NCI-H510A treated with DMSO at 0.1 percent for 48 hours (cell line): ENCODE measurements at places on chromosomes 6 and 20.

DNA sequence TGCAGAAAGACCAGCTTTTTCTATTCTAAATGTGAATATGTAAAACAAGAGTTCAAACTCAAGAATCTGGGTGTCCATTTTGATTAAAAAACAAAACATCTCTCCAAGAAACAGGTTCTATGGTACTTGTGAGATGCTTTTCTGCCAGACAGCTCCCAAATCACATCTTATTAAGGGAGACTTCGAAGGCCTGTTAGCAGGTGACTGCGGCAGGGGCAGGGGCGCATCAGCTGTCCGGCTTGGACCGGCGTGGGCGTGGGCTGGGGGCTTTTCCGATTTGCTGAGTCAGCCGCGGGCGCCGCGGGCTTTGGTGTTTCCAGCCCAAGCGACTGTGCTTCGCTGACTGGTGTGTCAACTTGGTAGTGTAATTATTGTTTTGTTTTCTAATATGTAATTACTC lies 32.6 kb downstream of the TFAP2A start:
- no peak for DNase-seq

GRCh38 chr6:95576218-95576997 lies 927 bp upstream of the MANEA start:
- DNase-seq, result no peak

GRCh38 chr6:110944681-110945151 lies 13.8 kb upstream of the GTF3C6 start:
- DNase-seq, result no peak

GRCh38 chr6:166019214-166019613 lies 148.4 kb downstream of the TBXT start:
- DNase-seq, result no peak

- DNase-seq, result no peak
These were observed 123.2 kb downstream of the RFPL4B start for GRCh38 chr6:112470376-112470775.

- DNase-seq, result peak; percentile 53
These were observed 83.3 kb downstream of the RCAN2 start for GRCh38 chr6:46407776-46408530.

GRCh38 chr6:159108426-159108985 lies 60.7 kb upstream of the FNDC1 start:
- DNase-seq, result no peak

- DNase-seq, result no peak
These were observed 25.9 kb downstream of the FOXQ1 start for GRCh38 chr6:1337791-1338190.

GRCh38 chr6:154468760-154469159 lies 41.7 kb downstream of the CNKSR3 start:
- DNase-seq, result no peak

DNA sequence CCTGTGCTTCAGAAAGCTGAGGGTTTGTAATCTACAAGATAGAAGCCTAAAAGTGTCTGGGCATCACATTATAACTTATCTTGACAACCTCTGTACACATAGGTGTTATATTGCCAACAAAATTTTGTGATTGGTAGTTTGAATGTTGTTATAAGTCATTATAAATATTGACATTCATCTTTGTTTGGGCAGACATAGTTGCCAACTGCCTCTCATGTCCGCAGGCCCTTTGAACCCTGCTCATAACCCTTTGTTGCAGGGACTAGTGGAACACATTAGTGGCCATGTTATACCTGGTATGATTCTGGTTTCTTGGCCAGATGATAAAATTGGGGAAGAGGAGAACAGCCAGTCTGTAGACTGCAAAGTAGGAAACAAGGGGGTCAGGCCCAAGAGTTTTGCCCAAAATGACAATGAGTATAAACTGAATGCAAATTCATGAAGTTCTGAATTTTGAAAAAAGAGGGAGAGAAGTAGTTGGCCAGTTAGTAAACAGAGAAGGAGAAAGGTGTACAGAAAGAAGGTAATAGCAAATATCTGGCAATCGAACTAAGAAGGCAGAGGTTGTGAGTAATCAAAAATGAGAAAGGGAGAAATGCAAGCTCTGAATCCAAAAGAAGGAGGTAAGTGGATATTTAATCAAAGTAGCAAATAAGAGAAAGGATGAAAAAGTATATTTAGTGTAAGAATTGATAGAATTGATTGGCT lies 21.6 kb upstream of the LMBRD1 start:
- DNase-seq, result peak; percentile 4

DNA sequence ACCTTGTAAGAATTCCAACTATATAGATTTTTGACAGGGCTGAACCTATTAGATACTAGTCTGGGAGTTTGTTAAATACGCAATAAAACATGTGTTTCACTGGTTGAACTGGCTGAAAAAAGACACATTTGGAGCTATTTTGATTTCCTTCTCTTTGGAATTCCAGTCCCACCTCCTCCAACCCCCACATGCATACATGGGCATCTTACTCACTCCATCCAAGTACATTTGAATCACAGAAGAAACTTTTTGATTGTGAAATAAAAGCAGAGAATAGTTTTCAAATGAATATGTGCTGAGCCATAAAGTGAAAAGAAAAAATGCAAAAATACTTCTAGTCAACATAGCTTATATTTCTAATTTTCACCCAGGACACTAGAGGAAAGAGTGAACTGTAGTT lies 33.9 kb upstream of the STXBP5 start:
- DNase-seq, result no peak

DNA sequence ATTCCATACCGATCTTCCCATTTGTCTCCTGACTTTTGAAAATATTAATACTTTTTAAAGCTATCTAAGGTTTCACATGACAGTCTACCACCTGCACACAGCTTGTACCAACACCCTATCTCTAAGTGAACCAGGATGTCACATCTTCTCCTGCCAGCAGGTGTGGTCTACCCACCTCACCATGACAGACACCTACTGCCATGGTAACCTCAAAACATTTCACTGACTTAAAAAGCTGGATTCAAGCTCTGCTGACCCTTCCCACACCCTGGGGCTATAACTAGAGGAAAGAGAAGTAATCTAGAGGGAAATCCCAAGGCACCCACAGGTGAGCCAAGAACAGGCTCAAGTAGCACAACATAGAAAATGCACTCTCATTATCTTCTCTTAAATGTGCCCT lies 1.2 kb downstream of the SLC17A3 start:
- DNase-seq, result no peak

DNA sequence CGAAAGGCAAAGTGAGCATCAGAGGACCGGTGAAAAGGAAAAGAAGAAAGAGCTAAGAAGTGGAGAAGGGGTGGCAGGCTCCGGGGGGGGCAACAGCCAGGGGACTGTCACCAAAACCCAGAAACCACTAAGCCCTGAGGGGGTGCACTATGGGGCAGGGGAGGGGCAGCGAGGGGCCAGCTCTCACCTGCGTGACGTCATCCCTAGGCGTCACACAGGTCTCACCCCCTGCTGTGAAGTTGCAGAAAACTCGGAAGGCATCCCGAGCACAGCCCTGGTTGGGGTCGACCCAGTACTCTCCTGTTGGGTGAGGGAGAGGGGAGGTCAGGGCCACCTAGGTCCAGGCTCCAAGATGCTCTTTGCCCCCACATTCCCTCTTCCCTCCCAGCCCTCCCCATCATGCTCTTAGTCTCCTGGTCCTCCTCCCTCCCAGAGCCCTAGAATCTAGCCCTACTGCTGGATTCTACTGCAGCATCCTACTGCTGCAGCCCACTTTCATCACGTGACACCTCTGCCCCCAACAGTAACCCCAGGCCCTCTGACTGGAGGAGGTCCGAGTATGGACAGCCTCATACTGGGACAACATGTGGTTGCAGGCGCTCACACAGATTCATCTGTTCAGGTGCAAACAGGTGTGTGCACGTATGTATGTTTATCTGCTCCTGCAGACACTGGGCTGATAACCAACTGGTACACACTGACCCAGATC lies 27.4 kb downstream of the COL11A2 start:
- DNase-seq, result no peak

- no peak for DNase-seq
These were observed 2.0 kb downstream of the ZBP1 start for GRCh38 chr20:57618091-57618763.

- DNase-seq, result no peak
These were observed 705.7 kb upstream of the SLC35B3 start for GRCh38 chr6:9140951-9141460.

DNA sequence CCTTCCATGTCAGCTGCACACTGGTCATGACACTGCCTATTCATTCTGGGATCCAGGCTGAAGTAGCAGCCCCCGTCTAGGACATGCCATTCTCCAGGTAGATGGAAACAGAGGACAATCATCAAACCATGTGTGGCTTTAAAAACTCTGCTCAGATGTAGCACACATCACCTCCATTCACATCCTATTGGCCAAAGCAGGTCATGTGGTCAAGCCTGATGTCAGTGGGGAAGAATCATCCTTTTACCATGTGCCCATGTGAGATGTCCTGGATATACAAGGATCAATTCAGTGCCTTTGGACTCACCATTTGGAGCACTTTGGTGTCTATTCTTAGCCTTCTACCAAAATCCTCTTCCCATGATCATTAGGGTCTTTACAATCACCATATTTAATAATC lies 99.5 kb downstream of the CDC5L start:
- DNase-seq, result no peak

DNA sequence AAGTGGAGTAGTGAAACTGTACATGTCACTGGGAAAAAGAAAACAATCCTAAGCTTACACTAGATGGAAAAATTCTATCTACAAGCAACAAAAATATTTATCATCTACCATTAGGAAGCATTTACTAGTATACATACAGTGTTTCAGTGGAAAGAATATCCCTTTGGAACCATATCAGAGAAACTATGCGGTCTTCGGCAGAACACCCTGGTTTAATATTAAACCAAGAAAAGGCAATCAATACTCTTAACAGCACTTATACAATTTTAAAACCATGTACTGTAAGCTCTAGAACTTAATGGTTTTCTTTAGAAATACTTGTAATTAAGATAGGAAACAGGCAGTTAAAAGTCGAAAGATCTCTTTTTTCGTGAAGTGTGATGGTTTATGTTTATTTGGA lies 32.3 kb downstream of the GCLC start:
- no peak for DNase-seq

DNA sequence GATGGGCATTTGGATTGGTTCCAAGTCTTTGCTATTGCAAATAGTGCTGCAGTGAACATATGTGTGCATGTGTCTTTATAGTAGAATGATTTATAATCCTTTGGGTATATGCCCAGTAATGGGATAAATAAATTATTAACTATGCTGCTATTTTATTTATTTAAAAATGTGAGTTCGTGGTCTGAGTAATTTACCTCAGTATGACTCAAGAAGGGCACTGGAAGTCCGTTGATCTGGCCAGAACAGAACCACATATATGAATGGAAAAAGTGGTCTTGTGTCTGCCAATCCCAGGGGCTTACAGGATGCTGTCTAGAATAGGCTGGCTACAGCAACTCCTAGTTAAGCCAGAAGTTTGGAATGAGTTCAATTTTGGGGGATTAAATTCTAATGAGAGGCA lies 27.6 kb upstream of the HLA-C start:
- no peak for DNase-seq

DNA sequence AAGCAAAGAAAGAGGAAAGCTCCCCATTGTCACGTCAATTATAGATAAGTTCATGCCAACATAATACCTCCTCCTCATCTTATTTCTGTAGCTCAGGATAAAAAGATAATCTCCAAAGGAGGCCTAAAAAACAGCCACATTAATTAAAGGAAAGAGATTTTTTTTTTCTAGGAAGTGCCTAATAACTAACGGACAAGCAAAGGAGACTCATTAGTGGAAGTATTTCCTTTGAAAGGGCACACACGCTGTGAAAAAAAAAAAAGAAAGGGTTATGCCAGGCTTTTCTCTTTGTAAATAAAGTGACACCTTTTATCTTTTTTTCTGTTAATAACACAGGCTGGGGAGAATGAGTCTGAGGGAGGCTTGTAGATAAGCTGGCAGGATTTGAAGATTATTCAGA lies 55.7 kb downstream of the PCSK2 start:
- no peak for DNase-seq

GRCh38 chr6:84357631-84358030 lies 130.2 kb upstream of the CEP162 start:
- DNase-seq, result no peak

DNA sequence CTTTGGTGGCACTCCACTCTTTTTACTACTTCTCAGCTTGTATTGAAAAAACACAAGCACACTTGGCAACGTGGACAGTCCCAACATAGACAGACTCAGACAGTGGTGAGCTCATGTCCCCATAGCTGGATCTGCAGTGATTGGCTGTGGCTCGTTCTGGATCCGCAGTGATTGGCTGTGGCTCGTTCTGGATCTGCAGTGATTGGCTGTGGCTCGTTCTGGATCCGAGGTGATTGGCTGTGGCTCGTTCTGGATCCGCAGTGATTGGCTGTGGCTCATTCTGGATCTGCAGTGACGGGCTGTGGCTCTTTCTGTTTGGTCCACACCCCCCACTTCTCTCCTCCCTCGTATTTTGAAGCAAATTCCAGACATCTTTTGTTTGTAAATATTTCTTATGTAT lies 28.0 kb downstream of the OSBPL2 start:
- no peak for DNase-seq

DNA sequence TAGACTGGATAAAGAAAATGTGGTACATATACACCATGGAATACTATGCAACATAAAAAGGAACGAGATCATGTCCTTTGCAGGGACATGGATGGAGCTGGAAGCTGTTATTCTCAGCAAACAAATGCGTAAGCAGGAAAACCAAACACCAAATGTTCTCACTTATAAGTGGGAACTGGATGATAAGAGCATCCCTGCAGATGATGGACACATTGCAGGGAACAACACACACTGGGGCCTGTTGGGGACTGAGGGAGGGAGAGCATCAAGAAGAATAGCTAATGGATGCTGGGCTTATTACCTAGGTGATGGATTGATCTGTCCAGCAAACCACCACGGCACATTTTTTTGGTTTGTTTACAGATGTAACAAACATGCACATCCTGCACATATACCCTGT lies 470.5 kb upstream of the CITED2 start:
- DNase-seq, result no peak

DNA sequence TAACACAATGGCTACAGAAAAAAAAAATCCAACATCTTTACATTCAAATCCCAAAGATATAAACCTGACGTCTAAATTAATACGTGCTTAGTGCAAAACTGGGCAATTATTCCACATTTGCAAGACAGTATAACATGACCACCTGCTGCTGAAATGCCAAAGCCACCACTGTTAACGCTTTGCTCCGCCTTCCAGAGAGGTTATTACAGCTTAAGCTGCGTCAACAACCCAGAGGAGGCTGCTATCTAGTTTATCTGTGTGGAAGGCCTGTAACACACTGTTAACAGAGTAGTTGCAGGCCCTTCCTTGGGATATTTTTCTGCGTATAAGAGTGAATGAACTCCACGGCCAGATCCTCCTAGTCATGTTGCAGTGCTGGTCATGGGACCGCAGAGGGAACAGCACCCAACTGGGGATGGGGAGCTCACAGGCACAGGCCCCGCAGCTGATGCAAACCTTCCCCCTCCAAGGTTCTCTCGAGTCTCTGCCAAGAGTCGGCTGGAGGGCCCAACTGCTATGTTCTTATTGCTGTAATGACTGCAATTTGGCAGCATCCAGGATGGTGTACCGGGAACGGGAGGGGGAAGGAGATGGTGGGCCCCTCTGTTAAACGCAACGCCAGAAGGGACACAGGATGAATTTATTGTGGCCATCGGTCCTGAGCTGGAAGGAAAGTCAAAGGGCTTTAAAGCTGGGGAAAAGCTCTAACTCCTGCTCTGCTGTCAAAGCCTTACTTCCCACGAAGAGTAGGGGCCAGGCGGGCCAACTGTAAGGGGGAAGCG lies 993 bp upstream of the NCOA7 start:
- DNase-seq, result peak; percentile 55

- DNase-seq, result no peak
These were observed 154.1 kb downstream of the CD24 start for GRCh38 chr6:106820412-106820852.
